Cardiac muscle cell (in vitro differentiated cells and primary cell): ENCODE measurements at places on chromosomes 3 and 15.

DNA sequence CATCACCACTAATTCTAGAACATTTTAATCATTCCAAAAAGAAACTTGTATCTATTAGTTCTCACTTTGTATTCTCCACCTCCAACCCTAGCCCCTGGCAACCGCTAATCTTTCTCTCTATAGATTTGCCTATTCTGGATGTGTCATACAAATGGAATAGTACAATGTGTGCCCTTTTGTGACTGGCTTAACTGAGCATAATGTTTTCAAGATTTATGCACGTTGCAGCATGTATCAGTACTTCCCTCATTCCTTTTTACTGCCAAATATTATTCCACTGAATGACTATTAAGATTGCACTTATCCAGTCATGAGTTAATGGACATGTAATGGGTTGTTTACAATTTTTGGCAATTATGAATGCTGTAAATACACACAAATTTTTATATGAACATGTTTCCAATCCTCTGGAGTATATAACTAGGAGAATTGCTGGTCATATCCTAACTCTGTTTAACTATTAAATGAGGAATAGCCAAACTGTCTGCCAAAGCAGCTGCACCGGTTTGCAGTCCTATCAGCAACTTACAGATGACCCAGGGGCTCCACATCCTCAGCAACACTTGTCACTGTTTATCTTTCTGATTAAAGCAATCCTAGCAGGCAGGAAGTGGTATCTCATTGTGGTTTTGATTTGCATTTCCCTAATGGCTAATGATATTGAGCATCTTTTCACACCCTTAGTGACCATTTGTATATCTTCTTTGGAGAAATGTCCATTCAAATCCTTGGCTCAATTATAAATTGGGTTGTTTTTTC lies 42.9 kb downstream of the DCUN1D1 start:
- no peak for DNase-seq
- peak overlapping the region; percentile 25 for H3K27ac ChIP-seq
- no peaks in the 10 kb centered on the region for H3K27me3 ChIP-seq
- H3K36me3 ChIP-seq, result no peaks in the 10 kb centered on the region
- no peak overlapping the region for H3K4me3 ChIP-seq

- no peak overlapping the region for H3K4me3 ChIP-seq
- peaks cover 35% of the 10 kb centered on the region for H3K4me1 ChIP-seq
- DNase-seq, result peak; percentile 53
- peak overlapping the region; percentile 20 for H3K27ac ChIP-seq
Observed at GRCh38 chr3:35487376-35487775, 151.9 kb upstream of the ARPP21 start.

DNA sequence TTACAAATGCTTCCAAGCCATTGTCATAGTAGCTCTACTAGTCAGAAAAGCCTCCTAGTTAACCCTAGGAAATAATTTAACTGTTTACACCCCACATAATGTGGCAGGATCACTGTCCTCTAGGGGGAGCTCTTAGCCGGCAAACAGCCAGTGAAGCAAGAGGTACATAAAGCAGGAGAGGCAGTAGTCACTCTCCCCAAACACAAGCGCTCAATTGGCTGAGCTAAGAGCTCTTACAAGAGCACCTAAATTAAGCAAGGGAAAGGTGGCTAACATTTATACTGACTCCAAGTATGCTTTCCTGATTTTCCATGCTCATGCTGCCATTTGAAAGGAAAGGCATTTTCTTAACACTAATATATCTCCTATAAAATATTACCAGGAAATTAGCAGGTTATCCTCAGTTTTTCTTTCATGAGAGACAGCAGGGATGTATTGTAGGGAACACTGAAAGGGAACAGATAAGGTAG lies 37.6 kb downstream of the NCEH1 start:
- peak overlapping the region; percentile 20 for H3K27ac ChIP-seq
- H3K27me3 ChIP-seq, result no peaks in the 10 kb centered on the region
- H3K36me3 ChIP-seq, result no peaks in the 10 kb centered on the region
- H3K4me3 ChIP-seq, result no peak overlapping the region

GRCh38 chr3:12771236-12771635 lies 12.2 kb upstream of the TMEM40 start:
- no peak overlapping the region for H3K4me3 ChIP-seq
- peaks cover 7% of the 10 kb centered on the region for H3K4me1 ChIP-seq
- DNase-seq, result no peak
- no peaks in the 10 kb centered on the region for H3K36me3 ChIP-seq
- no peaks in the 10 kb centered on the region for H3K27me3 ChIP-seq
